ENCODE measurements at places on chromosomes 2 and 18.

DNA sequence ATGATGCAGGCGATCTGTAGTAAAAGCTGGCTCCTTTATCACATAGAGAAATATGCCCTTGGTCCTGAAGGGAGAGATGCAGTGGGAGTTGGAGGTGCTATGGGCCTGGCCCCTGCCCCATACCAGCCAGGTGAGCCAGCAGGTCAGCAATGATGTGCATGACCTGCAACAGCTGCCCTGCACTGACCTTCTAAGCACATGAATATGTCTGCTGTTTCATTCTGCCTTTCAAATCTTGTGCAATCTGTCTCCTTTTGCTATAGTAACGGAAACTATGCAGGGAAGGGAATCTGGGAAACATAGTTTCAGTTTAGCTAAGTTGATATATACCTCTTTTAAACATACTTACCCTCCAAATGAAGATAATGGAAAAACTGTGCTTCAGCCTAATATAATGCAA, 235.2 kb downstream of the TDRD15 start:
- DNase-seq, result no peak

- DNase-seq, result no peak
Measured at GRCh38 chr2:204437815-204438756, 107.2 kb upstream of the PARD3B start.

- no peak for DNase-seq
Measured at GRCh38 chr18:50848061-50848551, 28.3 kb upstream of the MRO start.

DNA sequence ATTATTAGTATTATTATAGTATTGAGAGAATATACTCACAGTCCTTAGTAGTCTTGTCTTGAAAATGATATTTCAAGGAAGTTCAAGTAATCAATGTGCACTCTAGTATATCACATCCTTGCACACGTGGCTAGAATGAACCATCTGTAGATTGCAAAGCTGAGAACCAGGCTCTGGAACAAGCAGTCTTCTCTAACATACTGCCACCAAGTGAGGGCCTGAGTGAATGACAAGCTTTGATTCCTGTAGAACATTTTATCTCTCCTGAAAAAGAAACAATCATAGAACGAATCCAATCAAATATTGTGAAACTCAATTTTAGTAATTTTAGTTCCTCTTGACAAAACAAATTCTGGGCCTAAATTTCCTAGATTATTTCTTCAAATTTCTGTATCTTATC, 55.3 kb upstream of the SULT1C3 start:
- no peak for DNase-seq

DNA sequence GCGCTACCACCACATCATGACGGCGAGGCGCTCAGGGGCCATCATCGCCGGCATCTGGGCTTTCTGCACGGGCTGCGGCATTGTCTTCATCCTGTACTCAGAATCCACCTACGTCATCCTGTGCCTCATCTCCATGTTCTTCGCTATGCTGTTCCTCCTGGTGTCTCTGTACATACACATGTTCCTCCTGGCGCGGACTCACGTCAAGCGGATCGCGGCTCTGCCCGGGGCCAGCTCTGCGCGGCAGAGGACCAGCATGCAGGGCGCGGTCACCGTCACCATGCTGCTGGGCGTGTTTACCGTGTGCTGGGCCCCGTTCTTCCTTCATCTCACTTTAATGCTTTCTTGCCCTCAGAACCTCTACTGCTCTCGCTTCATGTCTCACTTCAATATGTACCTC, 2.3 kb downstream of the MC5R start:
- DNase-seq, result no peak

- no peak for DNase-seq
Measured at GRCh38 chr2:220394433-220394832, 767.0 kb downstream of the SLC4A3 start.

GRCh38 chr2:179460181-179460929, 195.7 kb upstream of the SESTD1 start:
- no peak for DNase-seq

DNA sequence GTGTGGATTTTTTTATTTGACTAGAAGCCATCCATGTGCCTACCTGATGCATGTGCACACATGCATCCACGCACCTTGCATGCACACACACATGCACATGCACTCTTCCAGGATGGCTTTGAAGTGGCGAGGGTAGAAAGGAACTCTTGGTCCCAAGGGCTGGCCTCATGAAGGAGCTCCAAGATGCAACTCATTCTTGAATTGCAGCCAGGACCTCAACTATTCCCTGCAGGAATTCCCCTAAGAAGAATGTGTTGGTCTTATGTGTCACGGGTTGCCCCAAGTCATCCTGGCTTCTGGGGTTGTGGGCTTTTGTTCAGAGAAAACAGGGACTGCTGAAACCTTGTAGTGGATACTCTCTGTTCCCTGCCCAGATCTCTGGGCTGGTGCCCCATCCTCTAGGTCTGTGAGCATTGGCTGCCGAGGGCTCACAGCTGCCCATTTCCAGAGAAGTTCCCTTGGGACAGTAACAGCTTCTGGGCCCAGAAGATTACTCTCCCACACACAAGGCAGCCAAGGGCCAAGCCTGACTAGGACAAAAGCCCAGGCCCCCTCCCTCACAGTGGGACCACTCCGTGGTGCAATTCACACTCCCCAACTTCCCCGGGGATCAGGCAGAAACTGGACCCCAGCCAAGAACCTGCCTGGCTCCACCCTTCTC, 137.6 kb downstream of the COPS8 start:
- no peak for DNase-seq

DNA sequence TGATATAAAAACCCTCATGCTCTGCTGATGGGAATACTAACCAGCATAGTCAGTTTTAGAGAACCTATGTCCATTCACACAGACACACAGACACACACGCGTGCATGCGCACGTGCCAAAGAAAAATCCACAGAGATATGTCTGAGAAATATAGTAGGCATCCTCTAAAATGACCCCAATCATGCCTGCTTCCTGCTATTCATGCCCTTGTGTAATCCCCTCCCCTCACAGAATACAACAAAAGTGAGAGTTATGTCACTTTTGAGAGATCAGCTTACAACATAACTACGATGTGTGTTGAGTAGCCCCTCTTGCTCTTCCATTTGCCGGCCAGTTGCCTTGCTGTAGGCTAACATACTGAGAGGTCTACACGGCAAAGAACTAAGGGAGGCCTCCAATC, 121.3 kb downstream of the DYM start:
- no peak for DNase-seq

DNA sequence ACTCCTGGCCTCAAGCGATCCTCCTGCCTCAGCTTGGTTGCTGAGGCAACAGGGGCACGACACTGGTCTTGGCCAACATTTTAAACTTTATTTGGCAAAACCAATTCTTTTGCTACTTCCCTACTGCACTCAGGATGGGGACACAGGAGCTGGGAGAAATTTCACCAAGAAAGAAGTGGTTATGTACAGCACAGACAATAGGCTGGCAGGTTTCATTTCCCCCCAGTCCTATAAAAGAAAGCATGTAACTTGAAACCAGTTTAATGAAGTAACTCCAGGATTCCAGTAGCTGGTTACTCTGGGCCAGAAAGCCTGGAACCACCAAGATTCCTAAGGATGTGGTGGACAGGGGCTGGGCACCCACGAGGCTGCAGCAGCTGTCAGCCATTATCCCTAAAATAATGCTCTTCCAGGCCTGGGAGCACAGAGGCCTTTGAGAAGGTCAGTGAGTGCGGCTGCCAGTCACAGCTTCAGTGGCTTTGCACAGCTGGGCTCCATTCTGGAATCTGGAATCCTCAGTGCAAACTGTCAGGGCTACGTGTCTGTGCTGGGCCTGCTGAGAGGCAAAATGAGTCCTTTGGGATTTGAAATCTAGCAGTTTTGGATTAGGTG, 142.3 kb upstream of the ITGA6 start:
- no peak for DNase-seq

DNA sequence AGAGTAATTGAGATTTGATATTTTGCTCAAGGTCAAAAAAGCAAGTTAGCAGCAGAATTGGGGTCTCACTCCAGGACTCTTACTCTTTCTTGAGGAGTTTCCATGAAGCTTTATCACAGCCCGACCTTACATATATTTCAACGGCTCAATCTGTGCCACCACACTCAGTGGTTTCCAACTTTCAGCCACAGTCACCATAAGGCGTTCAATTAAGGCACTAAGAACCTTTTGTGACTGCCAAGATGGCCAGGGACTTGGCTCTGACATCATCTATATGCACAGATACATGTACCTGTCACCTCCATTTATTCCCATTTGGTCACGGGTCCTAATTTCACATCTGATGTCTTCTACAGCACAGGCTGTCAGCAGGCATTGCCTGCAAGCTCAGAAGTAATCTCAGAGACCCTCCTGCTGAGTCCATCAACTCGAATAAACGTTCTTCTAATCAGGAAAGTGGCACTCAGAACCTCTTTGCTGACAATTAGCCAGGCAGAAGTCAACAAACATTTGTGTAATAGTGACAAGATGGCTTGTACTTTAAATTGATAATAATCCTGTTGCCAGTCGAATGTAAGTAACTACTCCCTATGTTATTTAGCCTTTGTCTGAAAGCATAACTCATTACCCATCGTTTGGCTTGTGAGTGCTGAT, 16.1 kb downstream of the DYTN start:
- no peak for DNase-seq

DNA sequence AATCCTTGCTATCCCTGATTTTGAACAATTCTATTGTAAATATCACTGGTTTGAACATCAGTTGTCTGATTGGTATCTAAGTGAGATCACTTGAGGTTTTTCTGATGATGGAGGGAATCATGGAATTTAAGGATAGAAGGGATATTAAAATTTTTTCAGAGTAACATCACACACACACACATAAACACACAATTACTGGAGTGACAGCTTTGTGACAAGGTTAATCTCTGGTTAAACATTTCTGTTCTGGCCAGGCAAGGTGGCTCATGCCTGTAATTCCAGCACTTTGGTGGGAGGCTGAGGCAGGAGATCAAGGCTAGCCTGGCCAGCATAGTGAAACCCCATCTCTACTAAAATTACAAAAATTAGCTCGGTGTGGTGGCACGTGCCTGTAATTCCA, 85.3 kb downstream of the SOCS6 start:
- DNase-seq, result no peak

Data from activated T-helper 1 cell treated with anti-CD3 and anti-CD28 coated beads, Interleukin-12 subunit alpha, Interleukin-12 subunit beta, Interleukin-2, Interleukin-4 antibody, amounts not matched to agents 30 ng/mL and 10 ng/mL and 1 ng/mL, durations not matched to agents 14 hours and 24 hours and 36 hours (primary cell).